ENCODE measurements at places on chromosomes 1 and 21.

DNA sequence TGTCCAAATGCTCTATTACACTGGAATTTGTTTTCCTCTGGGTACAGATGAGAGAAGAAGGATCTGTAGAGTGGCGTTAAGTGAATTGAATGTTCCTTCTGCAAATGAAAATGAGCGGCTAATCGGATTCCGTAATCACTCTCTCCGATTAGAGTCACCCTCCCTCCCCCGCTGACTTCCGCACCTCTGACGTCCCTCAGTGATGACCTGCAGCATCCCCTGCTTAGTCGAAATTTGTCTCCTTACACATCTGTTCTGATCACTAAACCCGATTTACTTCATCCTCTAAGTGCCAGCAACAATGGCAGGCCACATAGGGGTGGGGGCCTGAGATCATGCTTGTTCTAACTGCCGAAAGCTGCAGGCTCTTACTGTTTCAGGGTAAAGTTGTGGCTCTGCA lies 378.7 kb downstream of the SEC16B start:
- no peak for DNase-seq

- DNase-seq: no peak
These were observed 103.9 kb upstream of the SLC2A1 start for GRCh38 chr1:43062527-43063095.

DNA sequence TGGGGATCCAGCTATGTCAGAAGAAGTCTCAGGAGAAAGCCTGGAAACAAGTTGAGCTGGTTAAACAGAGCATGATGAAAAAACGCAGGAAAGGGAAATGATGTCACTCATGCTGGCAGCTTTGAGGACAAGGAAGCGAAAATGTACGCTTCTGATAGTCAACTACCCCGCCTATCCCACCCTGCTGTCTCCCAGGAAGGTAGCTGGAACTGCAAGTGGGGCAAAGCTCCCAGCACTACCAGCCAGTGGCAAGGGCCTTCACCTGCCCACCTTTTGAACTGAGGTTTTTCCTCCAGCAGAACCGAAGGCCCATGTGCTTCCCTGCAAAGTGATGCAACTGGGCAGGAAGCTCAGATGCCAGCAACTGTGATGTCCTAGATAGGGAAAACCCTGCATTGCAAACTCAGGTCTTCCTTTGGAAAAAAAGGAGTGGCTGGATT lies 6.3 kb upstream of the IL20 start:
- no peak for DNase-seq

DNA sequence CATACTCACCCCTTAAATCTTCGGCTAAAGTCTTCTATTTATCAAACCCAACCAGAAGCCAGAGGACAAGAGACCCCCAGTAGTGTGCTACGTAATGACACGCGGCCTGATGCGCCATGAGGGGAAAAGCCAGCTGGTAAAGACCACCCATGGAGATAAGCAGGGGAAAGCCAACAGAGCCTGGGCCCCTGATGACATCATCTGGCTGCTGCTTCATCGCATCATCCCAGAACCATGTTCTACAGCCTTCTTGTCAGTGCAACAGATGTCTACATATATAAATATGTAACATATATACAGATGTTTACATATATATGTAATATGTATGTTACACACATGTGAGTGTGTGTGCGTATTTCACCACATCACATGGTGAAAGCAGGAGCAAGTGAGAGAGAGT lies 81.7 kb upstream of the VANGL1 start:
- DNase-seq: no peak

- no peak for DNase-seq
These were observed 635.2 kb downstream of the SMYD3 start for GRCh38 chr1:245871915-245872314.

DNA sequence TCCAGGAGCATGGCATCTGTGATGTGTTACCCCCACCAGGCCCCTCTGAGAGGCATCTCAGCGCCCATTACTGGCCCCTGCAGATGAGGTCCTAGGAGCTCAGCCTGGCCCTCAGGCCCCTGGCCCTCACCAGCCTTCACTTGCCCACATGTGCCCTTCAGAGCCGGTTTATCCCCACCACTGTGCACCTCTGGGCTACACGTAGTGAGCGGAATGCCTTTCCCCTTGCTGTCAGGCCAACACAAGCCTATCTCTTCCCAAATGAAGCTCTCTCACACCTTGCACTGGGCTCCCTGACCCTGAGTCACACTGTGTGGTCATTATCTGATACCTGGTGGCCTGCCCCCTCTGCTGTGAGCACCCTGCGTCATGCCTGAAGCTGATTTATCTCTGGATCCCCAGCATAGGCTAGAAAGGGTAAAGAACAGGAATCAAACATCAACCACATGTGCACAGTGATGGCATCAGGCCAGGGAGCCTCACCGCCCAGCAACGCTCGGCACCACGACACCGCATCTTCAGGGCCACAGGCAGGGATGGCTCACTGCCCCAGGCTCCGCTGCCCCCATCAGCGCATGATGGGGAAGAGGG lies 49.1 kb downstream of the GLIS1 start:
- no peak for DNase-seq

DNA sequence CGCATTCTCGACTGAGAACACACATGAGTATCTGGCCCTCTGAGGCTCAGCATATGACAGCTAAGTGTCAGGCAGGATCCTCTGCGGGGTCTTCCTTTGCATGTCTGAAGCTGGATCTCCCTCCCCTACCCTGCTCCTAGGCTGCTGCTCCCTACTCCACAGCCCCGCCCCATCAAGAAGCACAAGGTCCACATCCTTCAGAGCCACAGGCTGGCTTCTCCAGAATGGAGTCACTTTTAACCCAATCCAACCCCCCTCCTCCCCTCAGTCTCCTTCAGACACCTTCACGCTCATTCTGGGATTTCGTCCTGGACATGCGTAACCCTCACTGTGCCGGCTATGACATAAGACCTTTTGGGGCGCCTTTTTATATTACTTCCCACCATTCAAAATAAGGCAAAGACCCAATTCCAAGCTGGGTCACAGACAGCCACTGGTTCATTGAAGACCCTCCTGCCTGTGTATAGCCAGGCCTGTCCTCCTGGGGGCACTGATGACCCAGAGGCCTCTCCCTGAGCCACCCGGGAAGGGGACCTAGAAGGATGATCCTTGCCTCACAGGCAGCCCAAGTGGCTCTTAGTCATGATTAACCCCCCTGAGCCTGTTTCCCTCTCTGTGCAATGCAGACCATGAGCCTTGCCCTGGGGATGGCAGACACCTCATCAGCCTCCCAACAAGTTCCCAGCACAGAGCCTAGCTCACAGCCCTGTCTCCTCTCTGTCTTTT lies 4.7 kb downstream of the ADGRB2 start:
- no peak for DNase-seq

DNA sequence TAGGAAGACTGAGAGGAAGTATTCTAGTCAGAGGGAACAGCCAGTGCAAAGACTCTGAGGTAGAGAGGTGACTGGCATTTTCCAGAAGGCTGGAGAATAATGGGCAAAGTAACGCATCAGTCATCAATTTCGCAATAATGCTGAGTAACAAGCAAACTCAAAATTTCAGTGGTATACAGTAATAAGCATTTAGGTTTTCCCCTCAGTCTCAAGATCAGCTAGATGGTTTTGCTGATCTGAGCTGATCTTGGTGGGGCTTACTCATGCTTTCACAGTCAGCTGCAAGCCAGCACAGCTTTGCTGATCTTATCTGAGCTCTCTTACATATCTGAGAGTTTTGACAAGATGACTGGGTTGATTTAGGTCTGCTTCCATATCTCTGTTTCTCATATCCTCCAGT lies 108.7 kb downstream of the TSEN15 start:
- DNase-seq: no peak

GRCh38 chr1:233543338-233544255 lies 70.3 kb upstream of the KCNK1 start:
- no peak for DNase-seq

DNA sequence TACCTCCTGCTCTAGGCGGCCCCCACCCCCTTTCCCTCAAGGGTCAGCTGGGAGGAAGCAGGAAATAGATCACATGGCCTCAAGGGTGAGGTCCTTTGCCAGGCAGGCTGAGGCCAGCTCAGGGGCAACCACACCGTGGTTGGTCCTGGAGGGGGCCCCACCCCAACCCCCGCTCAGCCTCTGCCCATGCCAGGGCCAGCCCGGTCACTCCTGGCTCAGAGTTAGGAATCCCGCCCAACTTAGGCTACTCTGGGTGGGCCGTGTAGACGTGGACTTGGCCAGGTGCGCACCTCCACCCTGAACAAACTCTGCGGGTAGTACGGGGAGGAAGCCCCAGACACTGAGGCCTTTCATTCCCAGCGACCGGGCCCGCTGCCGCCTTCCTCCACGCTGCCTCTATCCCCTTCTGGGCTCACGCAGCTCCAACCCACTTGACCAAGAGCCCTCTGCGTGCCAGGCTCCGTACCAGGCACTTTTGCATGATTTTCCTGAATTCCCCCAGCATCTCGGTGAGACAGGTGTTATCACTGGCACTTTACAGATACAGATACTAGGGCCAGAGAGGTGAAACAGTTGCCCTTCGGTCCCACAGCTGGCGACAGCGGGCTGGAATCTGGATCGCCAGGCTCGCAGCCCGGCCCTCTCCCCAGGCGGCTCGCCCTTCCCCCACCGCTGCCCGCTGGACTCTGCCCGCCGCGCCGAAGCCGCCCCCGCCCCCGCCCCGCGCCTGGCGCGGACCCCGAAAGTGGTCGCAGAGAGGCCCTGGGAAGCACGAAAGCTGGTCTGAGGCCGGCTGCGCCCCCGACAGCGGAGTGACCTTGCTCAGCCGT lies 769 bp downstream of the GALE start:
- peak; percentile 34 for DNase-seq

DNA sequence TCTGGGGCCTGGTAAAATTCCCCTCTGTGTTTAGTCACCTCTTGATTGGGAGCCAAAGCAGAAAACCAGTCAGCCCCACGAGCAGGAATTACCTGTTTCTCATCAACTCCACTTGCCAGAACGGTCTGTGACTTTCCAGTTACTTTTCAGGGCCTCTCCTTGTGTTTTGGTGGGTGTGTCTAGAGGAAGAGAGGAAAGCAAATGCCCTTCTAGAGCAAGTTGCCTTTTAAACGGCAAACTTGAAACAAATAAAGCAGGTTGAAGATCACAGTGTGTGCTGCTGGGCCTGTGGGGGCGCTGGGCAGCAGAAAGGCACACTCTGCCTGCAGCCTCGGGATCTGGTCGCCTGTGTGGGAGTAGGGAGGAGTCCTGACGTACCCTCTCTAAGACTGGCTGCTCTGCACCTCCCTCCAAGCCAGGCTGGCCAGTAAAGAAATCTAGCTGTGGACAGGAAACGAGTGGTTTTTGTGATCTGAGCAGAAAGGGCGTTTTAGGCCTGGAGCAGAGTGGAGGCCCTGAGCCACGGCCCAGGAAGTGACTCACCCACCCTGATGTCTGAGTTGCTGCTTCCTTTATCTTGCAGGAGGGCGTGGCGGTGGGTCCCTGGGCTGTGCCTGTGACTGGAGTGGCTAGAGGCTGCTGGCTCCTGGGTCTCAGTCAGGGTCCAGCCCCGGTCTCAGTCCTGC lies 11.1 kb upstream of the S100A11 start:
- peak; percentile 79 for DNase-seq

- no peak for DNase-seq
These were observed 32.4 kb upstream of the CTTNBP2NL start for GRCh38 chr1:112363636-112364035.

- DNase-seq: no peak
These were observed 286.8 kb downstream of the PTPRU start for GRCh38 chr1:29523136-29523535.

- DNase-seq: no peak
These were observed 481.2 kb upstream of the NR5A2 start for GRCh38 chr1:199546323-199546722.

- no peak for DNase-seq
These were observed 4.6 kb downstream of the PKLR start for GRCh38 chr1:155296661-155297060.

- DNase-seq: no peak
These were observed 5.1 kb upstream of the TFAP2E start for GRCh38 chr1:35567947-35568558.

- no peak for DNase-seq
These were observed 48.5 kb downstream of the NR5A2 start for GRCh38 chr1:200075938-200076546.

DNA sequence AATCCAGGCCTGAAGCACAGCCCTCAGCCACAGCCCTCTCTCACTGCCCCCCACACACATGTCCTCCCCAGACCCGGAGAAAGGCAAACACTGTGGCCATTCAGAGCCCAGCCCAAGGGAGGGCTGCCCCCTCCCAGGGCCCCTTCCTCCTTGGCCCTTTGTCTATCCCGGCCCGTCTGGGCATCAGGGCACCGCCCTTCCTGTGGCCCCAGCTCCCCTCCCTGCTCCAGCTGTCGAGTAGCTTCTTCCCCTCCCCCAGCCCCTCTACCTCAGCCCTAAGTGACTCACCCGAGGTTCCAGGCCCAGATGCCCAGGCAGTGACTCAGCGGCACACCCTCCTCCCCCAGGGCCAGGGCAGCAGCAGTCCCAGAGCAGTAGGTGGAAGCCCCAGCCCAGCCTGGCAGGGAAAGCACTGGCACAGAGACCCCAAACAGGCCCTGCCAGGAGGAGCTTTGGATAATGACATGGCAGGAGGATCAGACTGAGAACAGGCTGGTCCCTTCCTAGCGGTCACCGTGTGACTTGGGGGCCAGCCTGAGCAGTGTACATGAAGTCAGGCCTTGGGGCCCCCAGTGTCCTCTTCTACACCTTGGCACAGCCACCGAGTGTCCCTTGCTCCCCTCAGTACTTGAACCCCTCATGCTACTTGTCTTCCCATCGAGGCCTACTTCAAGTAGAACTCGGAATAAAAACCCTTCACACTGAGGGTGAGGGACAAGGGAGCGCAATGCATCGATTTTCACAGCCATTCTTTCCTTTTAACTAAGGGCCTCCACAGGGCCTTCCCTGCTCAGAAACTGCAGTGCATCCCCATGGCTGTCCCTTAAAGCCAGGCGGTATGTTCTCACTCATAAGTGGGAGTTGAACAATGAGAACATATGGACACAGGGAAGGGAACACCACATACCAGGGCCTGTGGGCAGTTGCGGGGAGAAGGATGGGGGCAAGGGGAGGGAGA lies 1.0 kb upstream of the S100A2 start:
- DNase-seq: peak; percentile 80

DNA sequence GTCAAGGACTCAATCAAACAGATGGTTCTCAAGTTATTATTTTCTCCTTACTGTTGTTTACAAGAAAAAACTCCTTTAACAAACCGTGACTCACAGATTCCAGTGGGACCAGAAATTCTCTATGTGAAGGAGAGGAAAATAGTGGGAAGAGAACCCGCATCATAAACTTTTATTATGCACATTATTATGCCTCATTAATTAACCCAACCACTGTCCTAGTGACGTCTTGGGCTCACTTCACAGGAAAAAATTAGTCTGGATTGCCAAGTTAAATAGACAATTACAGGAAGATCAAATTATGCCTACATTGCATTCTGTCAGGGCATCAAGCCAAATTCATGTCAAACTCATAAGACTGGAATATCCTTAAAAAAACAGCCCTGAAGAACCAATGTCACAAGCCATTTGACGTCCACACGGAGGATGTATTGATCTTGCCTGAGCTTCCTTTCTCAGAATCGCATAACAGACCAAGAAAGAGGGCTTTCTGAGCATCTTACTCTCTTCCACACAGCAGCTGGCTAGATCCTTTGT lies 347.8 kb downstream of the DUSP10 start:
- no peak for DNase-seq

GRCh38 chr1:2468041-2468472 lies 8.0 kb upstream of the PLCH2 start:
- DNase-seq: peak; percentile 15
